NCI-H1092 treated with DMSO at 0.1 percent for 48 hours (cell line): ENCODE measurements at places on chromosomes 1 and 21.

- DNase-seq: no peak
These were observed 14.6 kb downstream of the TRIM46 start for GRCh38 chr1:155188268-155188667.

DNA sequence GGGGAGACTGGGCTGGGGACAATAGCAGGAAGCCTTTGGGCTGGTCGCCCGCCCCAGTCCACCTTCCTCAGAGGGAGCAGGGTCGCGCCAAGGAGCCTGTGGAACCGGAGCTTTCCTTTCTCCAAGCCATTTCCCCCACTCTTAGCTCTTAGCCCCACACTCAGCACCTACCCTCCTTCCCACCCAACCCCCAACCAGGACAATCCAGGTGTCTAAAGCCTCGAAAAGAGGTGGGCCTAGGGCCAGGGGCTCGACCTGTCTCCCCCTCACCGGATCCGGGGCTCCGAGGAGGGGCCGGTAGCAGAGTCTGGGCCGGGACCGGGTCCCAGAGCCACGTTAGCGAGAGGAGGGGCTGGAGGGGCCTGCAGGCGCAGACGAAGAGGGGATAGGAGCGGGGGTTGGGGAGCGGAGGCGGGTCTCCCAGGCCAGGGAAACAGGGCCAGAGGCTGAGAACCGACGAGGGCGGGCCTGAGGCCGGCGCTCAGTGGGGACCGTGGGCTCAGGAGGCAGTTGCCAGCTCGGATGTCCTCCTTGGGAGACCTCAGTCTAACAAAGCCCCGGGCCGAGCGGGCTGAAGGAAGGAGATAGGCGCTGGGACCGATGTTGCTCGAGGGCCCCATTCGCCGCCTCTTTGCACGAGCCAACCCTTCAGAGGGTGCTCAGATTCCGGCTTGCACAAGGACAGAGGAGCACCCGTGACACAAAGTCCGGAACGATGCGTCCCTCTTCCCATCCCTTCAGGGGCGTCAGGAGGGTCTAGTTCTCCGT lies 943 bp downstream of the SEMA6C start:
- peak; percentile 32 for DNase-seq

DNA sequence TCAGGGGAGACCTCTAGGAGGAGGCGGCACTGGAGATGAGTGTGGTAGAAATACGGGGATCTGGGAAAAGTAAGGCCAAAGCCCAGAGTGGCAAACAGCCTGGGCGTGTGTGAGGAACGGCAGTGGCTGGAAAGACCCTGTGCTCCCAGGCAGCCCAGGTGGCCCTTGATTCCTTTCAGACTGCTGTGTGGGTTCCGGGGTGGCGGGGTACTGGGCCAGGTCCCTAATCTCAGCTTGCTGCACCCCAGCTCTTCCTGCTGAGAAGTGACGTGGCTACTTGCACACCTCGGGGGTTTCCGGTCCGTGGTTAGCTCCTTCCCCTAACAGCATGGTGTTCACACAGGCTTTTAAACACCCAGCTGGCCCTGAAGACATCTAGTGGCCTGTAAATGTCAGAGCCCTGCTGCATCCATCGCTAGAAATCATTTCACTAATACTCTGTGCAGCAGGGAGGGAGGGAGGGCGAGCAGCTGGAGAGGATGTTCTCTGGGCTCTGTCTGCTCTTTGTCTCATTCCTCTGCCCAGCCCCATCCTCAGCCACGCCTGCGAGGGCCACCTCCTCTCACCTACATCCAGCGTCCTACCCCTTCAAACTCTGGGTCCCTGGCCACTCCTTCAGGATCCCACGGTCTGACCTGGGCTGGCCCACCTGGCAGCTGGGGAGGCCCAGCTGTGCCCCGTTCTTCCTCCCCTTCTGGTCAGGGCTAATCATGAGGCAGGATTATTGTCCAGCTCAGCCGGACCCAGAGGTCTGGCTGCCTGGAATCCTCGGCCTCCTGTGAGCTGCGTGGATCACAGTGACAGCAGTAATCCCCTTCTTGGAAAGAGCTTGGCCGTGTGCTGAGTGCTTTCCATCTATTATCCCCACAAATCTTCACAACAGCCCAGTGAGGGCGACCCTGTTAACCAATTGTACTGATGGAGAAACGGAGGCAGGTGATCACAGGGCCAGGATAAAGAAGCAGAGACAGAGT lies 7.2 kb downstream of the ZDHHC18 start:
- DNase-seq: no peak

- DNase-seq: no peak
These were observed 180.8 kb downstream of the ASTN1 start for GRCh38 chr1:176983731-176984130.

DNA sequence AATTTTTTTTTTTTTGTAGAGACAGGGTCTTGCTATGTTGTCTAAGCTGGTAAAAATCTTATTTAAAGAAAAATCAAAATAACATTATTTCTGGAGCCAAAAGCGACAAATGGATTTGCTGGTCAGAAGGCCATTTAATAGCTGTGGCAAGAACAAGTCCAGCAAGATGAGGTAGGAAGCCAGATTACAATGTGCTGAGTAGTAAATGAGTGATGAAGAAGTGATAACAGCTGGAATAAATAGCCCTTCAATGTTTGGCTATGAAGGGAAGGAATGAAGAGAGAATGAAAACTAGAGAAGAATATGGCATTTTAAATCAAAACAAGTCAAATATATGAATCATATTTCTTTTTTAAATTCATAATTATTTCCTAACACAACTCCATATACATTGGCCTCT lies 34.5 kb downstream of the SYDE2 start:
- no peak for DNase-seq

GRCh38 chr1:242877229-242877628 lies 352.7 kb upstream of the PLD5 start:
- DNase-seq: no peak

DNA sequence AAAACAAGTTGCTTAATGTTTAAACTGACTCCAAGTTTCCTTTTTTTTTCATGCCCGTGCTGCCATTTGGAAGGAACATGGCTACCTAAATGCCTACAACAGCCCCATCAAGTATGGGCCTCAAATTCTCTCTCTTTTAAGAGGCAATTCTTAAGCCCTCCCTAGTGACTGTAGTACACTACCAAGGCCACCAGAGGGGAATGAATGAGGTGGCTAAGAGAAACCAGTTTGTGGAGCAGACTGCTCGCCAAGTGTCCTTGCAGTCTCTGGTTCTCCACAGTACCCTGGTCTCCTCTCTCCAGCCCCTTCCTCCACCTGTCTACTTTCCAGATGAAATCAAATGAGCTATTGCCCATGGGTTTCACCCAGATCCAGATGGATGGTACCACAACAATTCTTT lies 1809.6 kb downstream of the BRINP3 start:
- no peak for DNase-seq

DNA sequence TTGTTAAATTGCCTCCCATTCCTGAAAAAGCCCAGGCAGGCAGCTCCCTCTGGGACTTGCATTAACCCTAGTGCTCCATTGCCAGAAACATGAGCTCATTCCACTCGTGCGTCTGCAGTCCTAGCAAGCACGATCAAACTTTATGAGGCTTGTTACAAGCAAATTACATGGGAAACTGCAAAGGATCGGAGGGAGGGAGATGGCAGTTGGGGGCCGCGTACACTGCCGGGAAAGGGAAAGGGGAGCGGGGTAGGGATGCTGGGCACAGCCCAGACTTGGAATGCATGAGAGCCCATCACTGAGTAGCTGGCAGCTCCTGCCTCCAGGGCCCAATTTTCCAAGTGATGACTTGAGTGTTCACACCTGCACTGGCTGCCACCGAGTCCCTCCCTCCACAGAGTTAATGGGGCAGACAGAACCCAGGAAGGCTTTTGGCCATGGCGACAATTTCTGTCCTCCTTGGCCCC lies 169.9 kb downstream of the BRINP2 start:
- DNase-seq: no peak
